ENCODE measurements at places on chromosomes 16 and 17. TPM values are rescaled to one million over a fixed set of nuclear protein-coding genes. Genes with fewer than 3 reads are reported as not detected.
A peak's percentile ranks its signal among the peaks of the same experiment; 100 is the strongest.

- peak; percentile 72 for DNase-seq
These were observed 87.0 kb downstream of the HELZ start for GRCh38 chr17:67157732-67158639.

SAP30BP gene
- total RNA-seq, result 79.7 TPM

GRCh38 chr17:27464431-27464830, 8.2 kb downstream of the KSR1 start:
- no peak for DNase-seq

ATP2A3 gene
- total RNA-seq, result 2.5 TPM

CCL4 gene
- 3.5 TPM for total RNA-seq

GRCh38 chr16:19112099-19112407, 1.7 kb upstream of the ITPRIPL2 start:
- no peak for DNase-seq

SPATA22 gene
- total RNA-seq, result 0.40 TPM

- DNase-seq, result no peak
These were observed 9.7 kb downstream of the CHAD start for GRCh38 chr17:50458701-50459676.

DNA sequence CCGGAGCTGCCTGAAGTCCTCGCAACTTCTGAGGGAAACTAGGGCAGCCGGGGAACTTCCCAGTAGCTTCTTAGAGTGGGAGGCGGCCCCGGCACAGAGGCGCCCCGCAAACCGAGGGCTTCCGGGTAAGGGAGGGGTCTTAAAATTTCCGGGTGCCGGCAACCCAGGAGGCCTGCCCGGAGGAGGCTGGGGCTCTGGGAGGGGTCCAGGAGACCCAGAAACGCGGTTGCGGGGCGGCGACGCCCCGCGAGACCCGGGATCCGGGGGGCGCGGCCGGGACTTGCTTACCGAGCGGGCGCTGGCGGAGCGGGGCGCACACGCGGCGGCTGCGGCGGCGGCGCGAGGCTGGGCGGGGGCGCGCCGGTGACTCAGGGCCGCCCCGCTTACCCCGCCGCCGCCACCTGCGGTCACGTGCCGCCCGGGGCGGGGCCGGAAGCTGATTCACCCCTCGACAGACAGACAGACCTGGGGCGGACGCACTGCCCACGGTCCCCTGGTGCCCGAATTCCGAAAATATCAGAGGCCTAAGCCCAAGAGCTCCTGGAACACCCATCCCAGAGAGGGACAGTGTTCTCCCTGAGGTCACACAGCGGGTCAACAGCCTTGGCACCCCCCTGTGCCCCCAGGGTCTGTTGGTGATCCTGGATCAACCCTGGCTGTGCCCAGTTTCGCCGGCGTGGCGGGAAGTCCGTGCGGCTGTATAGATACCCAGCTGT, at the start of gene FAM83G:
Gene FAM83G, minus strand, starts transcription at position 344 of the 716 bp plus-strand sequence. CDS start 723 bp downstream, outside the sequence.
- DNase-seq, result peak; percentile 39
